ENCODE measurements at places on chromosomes 5 and 9.
A peak's percentile ranks its signal among the peaks of the same experiment; 100 is the strongest.

GRCh38 chr5:95331358-95331757 lies 46.5 kb upstream of the MCTP1 start:
- no peak for DNase-seq

DNA sequence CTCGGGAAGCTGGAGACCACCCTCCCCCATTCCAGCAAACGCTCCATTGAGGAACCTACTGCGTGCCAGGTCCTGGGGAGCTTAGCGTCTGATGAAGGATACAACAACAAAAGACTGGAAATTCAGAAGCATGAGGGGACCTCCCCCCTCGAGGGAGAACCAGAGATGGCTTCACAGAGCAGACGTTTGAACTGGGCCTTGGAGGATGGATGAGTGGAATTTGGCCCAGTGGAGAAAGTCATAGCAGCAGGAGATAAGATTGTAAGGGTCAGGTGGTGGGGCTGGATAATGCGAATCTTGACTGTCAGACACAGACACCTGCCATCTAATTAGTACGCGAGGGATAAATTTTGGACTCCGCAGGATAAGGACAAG lies 1.2 kb upstream of the SLC25A51 start:
- DNase-seq, result no peak

DNA sequence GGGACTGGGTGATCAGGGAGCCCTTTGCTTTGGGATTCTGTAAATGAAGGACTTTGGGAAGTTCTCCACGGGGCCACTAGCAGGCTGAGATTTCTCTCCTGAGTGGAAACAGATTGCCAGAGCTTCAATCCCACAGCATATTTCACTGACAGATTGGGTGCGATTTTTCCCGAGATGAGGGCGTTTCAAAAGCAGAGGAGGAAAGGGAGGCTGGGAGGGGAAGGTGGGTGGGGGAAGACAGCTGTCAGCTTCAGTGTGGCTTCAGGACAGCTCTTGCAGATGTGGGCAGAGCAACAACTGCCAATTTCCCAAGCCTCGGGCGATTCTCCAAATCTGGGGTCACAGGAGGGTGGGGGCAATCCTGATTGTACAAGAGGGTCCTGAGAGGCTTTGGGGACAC lies 258.5 kb upstream of the ADRA1B start:
- DNase-seq, result no peak

- DNase-seq, result peak; percentile 68
These were observed at the start of gene ADAMTS19 for GRCh38 chr5:129459777-129460671. ADAMTS19 (plus strand) TSS chr5:129460298; CDS start chr5:129460392, 94 bp downstream.

- no peak for DNase-seq
These were observed 74.0 kb upstream of the SLC25A51 start for GRCh38 chr9:37977851-37978480.

All from nephron progenitor cell (in vitro differentiated cells).